Stimulated activated CD4-positive, alpha-beta T cell treated with anti-CD3 and anti-CD28 coated beads, TNF-alpha, amount 100 ng/mL, for 1 hour (primary cell): ENCODE measurements at places on chromosomes 7 and 10.

- no peak for DNase-seq
Observed at GRCh38 chr10:44660271-44660670, 250.9 kb upstream of the TMEM72 start.

GRCh38 chr7:2757904-2758672 lies 70.1 kb downstream of the AMZ1 start:
- DNase-seq, result peak; percentile 32

DNA sequence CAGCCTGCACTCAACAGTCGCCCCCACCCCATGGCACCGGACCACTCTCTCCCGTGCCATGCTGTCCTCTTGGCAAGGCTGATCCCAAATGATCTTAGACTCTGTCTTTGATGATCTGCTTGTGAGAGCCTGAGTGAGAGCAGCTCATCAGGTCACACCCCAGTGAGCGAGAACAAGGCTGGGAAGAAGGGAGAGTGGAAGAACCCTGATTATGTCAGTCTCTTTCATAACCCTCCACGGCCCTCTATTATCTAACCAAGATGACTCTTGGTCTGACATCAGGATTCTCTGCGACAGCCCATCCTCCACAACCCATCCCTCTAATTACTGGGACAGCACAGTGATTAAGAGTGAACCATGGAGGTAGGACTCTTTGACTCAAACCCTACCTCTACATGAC lies 53.1 kb upstream of the C7orf33 start:
- DNase-seq, result no peak

GRCh38 chr7:155694851-155695250 lies 50.4 kb downstream of the RBM33 start:
- DNase-seq, result no peak

- DNase-seq, result no peak
Observed at GRCh38 chr10:75977139-75977538, 545.7 kb downstream of the LRMDA start.

- no peak for DNase-seq
Observed at GRCh38 chr10:86373251-86373650, 6.7 kb upstream of the GRID1 start.

GRCh38 chr7:149196705-149197171 lies 1.4 kb downstream of the ZNF282 start:
- no peak for DNase-seq

DNA sequence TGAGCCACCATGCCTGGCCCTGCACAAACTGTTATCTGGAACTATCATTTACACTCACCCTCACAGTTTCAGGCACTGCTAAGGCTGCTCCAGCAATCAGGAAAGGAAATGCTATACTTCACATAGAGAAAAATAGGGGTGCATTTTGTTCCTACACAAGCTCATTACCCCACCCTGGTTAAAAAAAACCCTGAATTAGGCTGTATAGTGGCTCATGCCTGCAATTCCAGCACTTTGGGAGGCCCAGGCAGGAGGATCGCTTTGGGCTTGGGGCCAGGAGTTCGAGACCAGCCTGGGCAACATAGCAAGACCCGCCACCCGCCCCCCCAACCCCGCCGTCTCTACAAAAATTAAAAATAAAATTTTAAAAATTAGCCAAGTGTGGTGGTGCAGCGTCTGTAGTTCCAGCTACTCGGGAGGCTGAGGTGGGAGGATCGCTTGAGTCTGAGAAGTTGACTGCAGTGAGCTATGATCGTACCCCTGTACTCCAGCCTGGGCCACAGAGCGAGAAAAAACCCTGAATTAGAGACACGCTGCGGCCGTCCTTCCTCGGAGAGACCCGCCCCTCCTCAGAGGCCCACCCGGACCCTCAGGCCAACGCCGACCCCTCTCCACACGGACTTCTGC lies 539 bp downstream of the PTCD1 start:
- DNase-seq, result no peak

- DNase-seq, result no peak
Observed at GRCh38 chr7:12685550-12685949, 1.9 kb upstream of the ARL4A start.

DNA sequence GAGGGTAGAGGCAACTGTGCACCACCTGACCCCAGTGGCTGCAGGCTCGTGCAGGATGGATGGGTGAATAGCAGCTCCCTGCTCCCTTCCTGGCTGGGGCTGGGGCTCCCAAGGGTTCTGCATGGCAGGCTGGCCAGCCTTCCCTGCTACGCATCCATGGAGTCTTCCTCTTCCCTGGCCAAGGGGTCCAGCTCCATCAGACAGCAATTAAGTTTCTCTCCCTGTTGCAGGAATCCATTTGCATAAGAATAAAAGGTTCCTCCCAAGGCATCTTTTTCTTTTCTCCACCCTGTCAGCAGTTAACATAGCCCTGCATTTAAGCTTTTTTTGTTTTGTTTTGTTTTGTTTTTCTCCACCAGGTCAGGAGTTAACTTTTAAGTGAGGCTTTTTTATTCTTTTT lies 10.0 kb upstream of the CPA2 start:
- no peak for DNase-seq

GRCh38 chr10:70462349-70462984 lies 16.1 kb upstream of the PALD1 start:
- DNase-seq, result no peak

DNA sequence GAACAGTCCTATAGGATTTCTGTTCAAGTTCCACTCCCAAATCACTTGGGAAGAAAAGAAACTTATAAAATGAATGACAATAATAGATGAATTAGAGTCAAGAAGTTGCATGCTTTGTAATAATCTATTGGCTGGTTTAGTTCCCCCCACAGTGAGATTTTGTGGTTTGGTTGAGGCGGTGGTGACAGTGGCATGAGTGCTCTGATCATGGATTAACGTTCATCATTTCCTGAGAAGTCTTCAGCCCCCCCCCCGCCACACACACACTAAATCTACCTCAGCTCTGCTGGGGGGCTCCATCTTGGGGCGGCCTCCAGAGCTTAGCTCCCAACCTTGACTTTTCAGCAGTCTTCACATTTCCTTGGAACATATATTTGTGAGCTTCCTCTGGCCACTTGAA lies 121.7 kb downstream of the ABCA13 start:
- no peak for DNase-seq

DNA sequence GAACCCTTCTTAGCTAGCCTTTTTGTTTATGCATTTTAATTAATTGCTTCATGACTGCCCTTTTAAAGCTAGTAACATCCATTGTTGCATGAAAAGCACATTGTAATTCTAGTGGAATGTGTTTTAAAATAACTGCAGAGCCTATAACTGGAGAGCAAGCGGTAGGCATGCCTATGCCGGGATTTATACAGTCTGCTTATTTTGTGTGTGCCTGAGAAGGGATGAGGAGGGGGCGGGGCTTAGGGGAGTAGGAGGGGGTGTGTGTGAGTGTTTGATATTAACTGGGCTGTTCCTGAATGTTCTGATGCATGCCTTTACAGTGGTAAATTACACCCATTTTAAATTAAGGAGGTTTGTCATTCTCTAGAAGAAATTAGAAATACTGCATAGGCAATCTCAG lies 208.1 kb downstream of the TCF7L2 start:
- no peak for DNase-seq

- no peak for DNase-seq
Observed at GRCh38 chr10:125144693-125145623, 15.4 kb downstream of the CTBP2 start.
